ENCODE measurements at places on chromosomes 4 and X.

DNA sequence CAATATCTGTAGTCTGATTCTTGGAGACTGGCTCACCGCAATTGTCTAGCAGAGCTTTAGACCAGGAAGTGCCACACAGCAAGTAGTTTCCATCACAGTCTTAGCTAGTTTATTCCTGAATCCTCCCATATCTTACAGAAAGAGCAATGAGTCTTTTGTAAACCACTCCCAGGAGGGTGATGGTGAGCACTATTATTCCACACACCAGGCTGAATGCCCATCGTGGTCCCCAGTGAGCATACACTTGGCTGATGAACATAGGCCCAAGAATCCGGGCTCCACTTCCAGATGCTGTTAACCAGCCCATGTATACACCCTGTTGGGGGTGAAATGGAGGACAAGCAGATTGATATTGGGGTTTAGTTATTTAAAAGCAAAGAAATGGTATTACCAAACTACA, 39.8 kb downstream of the PLK4 start:
- peaks cover 10% of the 10 kb centered on the region for H3K36me3 ChIP-seq
- H3K4me3 ChIP-seq = no peak overlapping the region
- H3K4me1 ChIP-seq = no peaks in the 10 kb centered on the region
- no peak overlapping the region for H3K27ac ChIP-seq

DNA sequence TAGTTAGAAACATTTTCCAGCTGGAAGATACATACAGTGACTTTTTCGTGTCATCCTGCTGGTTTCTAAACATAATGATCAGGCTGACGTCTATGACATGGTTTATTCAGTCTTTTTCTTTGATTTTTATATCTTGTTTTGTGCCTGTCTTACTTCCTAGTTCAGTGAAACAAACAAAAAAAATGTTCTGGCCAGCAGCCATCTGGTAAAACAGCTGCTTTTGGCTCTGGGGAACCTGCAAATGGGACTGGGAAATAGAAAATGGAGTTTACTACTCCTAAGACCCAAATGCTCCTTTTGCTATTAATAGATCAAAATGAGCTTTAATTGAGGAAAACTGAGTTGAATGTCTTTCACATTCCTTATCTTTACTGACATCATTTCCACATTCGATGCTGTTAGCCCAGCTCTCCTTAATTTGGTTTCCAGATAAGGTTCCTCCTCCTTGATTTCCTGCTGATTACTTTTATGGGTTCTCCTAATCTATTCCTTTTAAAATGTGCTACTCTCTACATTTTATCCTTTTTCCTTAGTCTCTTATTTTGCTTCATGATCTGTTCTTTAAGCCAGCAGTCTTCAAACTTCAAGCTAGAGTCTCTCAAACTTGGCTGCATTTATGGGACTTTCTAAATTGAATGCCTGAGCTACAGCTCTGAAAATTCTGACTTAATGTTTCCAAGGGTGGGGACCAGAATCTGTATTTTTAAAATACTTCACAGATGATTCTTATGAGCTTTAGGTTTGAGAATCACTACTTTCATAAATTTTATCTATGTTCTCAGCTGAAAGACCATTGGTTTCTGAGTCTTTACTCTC, 499.5 kb downstream of the ANKRD50 start:
- no peaks in the 10 kb centered on the region for H3K36me3 ChIP-seq
- no peak overlapping the region for H3K4me3 ChIP-seq
- no peak overlapping the region for H3K27ac ChIP-seq
- no peaks in the 10 kb centered on the region for H3K27me3 ChIP-seq

DNA sequence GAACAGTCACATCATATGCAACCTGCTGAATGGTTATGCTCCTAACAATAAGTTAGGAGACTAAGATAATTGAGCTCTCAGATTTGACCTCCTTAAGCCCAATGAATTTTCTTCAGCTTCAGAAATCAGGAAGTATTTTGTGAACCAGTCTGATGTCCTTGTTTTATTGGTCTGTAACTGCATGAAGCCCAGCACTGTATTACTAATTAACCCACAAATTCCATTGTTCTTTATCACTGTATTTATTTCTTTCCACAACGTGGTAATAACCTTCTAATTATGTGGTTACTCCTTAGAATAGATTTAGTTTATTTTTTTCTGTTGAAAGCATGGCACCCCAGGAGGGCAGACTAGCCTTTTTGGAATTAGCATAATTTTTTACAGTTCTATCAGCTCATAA, 3.9 kb upstream of the MFAP3L start:
- no peaks in the 10 kb centered on the region for H3K27me3 ChIP-seq
- H3K4me1 ChIP-seq = peaks cover 7% of the 10 kb centered on the region
- no peak overlapping the region for H3K27ac ChIP-seq
- H3K36me3 ChIP-seq = no peaks in the 10 kb centered on the region
- no peak overlapping the region for H3K4me3 ChIP-seq

DNA sequence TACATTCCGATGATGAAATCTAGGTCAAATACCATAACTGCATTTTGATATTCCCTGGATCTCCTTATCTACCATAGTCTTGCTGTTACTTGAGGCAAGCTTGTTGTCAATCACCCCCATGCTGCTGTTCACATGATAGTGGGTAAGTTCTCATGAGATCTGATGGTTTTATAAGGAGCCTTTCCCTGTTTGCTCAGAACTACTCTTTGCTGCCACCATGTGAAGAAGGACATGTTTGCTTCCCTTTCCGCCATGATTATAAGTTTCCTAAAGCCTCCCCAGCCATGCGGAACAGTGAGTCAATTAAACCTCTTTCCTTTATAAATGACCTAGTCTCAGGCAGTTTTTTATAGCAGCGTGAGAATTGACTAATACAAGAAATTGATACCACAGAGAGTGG, 432.0 kb downstream of the GLUD2 start:
- H3K27me3 ChIP-seq = no peaks in the 10 kb centered on the region
- DNase-seq = no peak
- no peaks in the 10 kb centered on the region for H3K36me3 ChIP-seq
- no peak overlapping the region for H3K27ac ChIP-seq
- no peaks in the 10 kb centered on the region for H3K4me1 ChIP-seq

All from naive thymus-derived CD4-positive, alpha-beta T cell (primary cell).